ENCODE measurements at places on chromosomes 13 and 19.

- DNase-seq = no peak
These were observed 596.5 kb upstream of the MIR17HG start for GRCh38 chr13:90751026-90751425.

GRCh38 chr13:50403311-50403710 is 388.1 kb downstream of the KCNRG start:
- no peak for DNase-seq

DNA sequence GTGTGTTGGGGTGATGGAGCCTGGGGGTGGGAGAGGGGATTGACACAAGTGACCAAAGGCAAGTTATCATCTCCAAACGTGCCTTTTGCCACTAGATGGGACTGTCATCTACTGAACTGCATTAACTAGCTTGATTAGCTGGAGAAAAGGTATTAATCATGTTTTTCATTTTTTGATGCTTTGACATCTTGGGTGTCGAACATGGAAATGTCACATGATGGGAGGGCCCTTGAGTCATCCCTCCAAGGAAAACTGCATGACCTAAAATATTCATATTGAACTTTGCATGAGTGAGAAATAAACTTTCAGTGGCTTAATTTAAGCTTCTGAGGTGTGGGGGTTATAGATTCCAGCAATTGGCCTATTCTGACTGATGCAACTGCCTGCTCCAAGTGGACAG is 73.3 kb downstream of the ALOX5AP start:
- no peak for DNase-seq

- DNase-seq = no peak
These were observed 55.4 kb downstream of the KCTD12 start for GRCh38 chr13:76830805-76831204.

- no peak for DNase-seq
These were observed 134.1 kb upstream of the TSHZ3 start for GRCh38 chr19:31483226-31483857.

DNA sequence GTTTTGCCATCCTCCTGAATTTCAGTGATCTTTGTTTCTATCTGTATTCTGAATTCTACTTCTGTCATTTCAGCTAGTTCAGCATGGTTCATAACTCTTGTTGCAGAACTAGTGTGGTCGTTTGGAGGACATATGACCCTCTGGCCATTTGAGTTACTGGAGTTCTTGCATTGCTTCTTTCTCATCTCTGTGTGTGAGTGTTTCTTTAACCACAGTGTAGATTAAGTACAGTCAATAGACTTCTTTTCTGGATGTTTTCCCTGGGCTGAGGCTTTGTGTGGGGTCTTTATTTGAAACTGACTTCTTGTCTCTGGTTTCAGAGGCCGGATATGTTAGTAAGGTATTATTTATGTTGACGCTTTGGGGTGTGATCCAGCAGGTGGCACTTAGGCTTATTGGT is 14.7 kb downstream of the IGFL2 start:
- DNase-seq = no peak

- peak; percentile 83 for DNase-seq
These were observed 29.8 kb upstream of the SPACA7 start for GRCh38 chr13:112346173-112346898.

DNA sequence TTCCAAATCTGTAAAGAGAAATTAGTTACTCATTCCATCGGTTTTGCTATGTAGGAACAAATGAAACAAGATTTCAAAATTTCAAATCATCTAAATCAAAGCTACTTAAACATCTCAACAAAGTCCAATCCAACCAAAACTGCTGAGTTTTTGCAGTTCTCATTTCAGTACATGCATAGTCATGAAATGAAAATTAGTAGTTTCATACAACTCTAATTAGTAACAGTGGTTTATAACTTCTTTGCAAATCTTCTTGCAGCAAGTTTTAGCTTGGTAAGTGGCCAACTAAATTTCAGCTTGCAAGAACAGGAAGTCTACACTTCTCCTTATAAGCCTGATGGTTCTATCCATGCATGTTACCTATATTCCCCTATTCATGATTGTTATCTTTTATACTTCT is 75.6 kb downstream of the SPRY2 start:
- DNase-seq = no peak

- no peak for DNase-seq
These were observed 4.6 kb downstream of the PPP1R14A start for GRCh38 chr19:38251564-38252051.

- DNase-seq = no peak
These were observed 559 bp upstream of the RPL21 start for GRCh38 chr13:27250833-27251165.

- no peak for DNase-seq
These were observed 314.2 kb downstream of the DLEU7 start for GRCh38 chr13:50529154-50529882.

- no peak for DNase-seq
These were observed 9.0 kb upstream of the THSD1 start for GRCh38 chr13:52414963-52415362.

DNA sequence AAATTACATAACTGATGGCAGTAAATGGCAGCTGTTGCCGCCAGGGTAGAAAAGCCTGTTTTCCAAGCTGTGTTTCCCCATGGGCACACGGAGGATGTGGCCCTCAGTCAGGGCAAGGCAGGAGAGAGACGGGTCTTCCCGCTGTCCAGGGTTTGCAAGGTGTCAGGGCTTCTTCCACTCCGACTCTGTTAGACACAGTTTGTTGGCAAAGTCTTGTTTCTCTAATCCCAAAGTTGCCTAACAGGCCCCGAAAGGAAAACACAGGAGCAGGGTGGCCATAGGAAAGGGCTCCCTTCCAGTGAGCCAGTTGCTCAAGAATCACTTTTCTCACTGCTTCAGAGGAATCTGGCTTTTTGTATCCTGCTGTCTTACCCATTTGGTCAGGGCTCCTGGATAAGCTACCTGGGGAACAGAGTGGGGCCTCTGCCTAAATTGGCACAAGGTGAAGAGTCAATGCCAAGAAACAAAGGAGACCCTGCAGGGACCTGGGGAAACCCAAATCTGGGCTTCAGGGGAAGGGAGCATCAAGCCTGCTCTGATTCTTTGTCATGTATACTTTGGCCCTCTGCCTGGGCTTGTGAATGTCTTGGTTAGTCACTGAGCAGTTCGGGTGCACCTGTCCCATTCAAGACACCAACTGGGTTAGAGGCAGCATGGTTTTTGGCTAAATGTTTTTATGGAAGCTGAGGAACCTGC is 29.0 kb upstream of the CXCL17 start:
- no peak for DNase-seq

DNA sequence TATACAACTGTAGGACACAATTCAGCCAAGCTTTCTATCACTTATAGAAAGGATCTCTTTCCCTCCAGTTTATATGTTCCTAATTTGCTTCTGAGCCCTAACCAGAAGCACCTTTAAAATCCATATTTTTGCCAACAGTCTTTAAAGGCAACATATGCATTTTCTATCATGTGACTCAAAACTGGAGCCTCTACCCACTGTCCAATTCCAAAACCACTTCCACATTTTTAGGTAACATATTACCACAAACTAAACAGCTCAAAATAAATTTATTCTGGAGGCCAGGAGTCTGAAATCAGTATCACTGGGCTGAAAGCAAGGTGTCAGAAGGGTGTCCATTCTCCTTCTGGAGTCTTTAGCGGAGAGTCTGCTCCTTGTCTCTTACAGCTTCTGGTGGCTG is 15.9 kb upstream of the EFNB2 start:
- no peak for DNase-seq

GRCh38 chr13:25654322-25654721 is 282.5 kb downstream of the ATP8A2 start:
- DNase-seq = no peak

- no peak for DNase-seq
These were observed 5.2 kb upstream of the LMNB2 start for GRCh38 chr19:2461751-2462634.

DNA sequence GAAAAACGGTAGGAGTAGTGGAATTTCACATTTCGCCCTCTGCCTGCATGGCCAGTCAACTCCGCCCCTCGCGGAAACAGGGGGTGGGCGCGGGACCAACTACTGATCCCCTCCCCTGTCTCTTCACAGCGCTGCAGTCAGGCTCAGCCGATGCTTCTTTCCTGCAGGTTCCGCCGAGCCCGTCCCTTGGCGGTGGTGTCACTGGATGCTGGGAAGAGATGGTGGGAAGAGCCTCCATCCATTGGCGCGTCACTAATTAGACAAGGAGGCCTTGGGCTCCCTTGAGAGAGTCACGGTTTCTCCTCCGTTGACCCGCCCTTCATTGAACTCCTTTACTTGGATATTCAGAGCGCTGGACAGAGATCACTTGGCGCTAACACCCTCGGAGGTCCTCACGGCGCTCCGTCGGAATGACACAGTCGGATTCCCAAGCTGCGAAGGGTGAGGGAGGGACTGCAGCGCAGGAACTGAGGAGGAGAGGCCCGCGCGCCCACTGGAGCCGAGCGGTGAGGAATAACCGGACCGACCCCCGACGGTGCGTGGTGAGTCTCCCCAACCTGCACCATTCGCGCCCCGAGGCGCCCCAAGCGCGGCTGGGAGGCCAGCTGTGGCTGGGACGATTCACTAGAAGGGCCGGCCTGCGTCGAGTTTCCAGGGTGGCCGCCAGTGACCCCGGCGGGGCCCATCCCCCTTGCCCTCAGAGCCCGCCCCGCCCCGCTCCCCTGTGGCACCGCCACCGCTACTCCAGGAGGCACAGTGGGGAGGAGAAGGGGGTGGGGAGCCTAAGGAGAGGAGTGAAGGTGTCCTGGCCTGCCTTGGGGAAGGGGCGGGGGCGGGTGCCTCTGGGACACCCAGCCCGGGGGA is 11.2 kb upstream of the CEACAM21 start:
- DNase-seq = no peak

DNA sequence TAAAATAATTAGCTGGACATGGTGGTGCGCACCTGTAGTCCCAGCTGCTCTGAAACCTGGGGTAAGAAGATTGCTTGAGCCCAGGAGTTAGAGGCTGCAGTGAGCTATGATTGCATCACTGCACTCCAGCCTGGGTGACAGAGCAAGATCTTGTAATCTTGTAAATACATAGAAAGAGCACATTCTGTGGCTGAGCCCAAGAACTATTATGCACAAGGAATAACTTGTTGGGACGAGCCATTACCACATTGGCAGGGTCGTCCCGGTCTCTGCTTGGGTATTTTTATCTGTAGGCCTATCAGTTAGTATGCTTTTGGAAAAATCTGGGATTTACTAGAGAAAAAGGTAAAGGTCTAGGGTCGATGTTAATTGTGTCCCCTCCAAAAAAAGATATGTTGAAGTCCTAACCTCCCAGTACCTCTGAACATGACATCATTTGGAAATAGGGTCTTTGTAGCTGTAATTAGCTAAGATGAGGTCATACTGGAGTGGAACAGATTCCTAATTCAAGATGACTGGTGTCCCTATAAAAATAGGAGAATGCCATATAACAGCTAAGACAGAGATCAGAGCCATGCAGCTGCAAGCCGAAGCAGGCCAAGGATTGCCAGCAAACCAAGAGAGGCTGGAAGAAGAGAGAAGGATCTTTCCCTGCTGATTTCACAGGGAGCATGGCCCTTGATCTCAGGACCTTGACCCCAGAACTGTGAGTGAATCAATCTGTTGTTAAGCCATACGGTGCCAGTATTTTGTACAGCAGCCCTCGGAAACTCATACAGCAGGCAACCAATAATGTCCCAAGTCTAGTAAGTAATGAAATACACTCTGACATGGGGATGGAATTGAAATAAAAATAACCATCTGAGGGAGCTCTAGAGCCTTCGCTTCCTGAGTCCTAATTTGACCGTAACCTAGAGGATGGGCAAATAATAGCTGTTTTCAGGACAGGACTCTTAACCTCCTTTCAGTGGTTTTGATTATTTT is 77.0 kb downstream of the TM9SF2 start:
- no peak for DNase-seq

DNA sequence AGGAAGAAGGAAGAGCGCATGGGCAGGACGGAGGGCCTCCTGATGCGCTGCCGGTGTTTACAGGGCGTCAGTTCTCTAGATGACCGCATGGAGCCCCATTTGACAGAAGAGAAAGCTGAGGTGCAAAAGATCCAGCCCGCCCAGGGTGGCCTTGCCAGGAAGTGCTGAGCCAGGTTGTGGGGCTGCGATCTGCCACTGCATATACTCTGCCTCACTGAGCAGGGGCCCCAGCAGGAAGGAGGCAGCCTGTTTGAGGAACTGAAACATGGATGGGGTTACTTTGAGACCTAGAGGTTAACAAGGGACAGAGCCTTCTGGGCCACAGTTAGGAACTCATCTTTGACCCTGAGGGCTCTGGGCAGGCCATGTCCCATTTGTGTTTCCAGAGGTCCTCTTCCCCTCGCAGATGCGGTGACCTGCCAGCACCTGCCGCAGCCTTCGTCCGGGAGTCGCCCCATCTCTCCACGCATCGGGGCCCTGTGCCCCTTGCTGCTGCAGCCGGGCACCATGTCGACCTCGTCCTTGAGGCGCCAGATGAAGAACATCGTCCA is 3.2 kb downstream of the EPN1 start:
- DNase-seq = no peak

DNA sequence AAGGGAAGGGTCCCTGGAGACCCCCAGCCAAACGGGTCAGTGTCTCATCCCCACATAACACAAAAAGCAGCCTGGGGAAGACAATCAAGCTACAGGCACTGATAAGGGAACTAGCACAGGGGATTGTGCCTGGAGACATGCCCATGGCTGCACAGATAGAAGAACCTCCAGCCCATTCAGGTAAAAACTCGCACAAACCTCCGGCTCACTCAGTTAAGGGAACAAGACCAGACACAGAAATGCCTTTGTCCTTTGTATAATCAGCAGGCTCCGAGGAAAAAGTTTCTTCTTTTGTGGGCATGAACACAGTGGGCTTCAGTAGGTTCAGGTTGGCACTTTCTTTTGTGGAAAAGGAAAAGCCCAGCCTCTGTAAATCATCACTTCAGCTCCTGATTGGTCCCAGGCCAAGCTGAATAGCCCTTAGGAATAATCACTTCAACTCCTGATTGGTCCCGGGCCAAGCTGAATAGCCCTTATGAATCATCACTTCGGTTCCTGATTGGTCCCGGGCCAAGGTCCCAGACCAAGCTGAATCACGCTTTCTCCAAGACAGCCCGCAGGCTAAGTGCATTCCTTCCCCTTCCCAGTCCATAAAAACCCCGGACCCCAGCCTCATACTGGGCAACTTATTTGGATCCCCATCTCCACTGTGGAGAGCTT is 5.0 kb upstream of the ZNF230 start:
- no peak for DNase-seq

- no peak for DNase-seq
These were observed 277.8 kb downstream of the FOXO1 start for GRCh38 chr13:40388617-40389016.

GRCh38 chr19:49212016-49212701 is 54.6 kb downstream of the TRPM4 start:
- no peak for DNase-seq

GRCh38 chr13:58728126-58728525 is 1096.6 kb downstream of the PCDH17 start:
- DNase-seq = no peak

- no peak for DNase-seq
These were observed 86.5 kb upstream of the UBL3 start for GRCh38 chr13:29936956-29937355.

All from NCI-H1436 treated with DMSO at 0.1 percent for 48 hours (cell line).